ENCODE measurements at places on chromosomes 1 and 21. TPM values are rescaled to one million over a fixed set of nuclear protein-coding genes. Genes with fewer than 3 reads are reported as not detected.

The ITGB2 gene
- polyA plus RNA-seq = 34.6 TPM

- no peak for DNase-seq
Observed at GRCh38 chr1:4963251-4963650, 308.8 kb downstream of the AJAP1 start.

- DNase-seq = no peak
Observed at GRCh38 chr1:198153103-198153502, 3.7 kb upstream of the NEK7 start.

DNA sequence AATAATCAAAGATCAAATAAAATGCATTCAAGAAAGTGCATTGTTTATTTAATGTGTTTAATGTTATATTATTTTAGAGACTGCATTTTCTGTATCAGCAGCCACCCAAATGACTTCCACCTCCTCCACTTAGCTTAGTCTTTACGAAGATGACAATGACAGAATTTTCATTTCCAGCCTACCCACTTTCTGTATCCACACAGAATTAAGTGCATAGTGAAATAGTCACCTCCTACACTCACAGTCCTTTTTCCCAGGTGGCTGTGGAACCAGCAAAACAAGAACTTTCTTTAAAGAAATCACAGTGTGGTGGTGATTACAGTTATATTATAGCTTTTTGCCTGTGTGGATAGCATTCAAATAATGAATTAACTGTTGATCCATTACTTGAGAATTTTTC lies 66.2 kb upstream of the KCNK1 start:
- no peak for DNase-seq

Measured in spinal cord (tissue), 10 donors.